ENCODE measurements at places on chromosomes 13 and 19.

GRCh38 chr19:33417751-33418150 lies 44.2 kb downstream of the CEBPG start:
- ATAC-seq = no peak

GRCh38 chr19:3470500-3471128 lies 9.7 kb downstream of the SMIM24 start:
- ATAC-seq = no peak

- ATAC-seq = no peak
Observed at GRCh38 chr13:30732046-30732390, 3.3 kb upstream of the ALOX5AP start.

- ATAC-seq = no peak
Observed at GRCh38 chr13:76812206-76812897, 73.9 kb downstream of the KCTD12 start.

GRCh38 chr13:76756451-76756850 lies 129.8 kb downstream of the KCTD12 start:
- no peak for ATAC-seq
